Activated T-helper 9 cell treated with anti-CD3 and anti-CD28 coated beads, Interleukin-2, amount 50 U/mL, for 16 hours (primary cell): ENCODE measurements at places on chromosomes 11 and 22.

- DNase-seq: no peak
Measured at GRCh38 chr11:74276581-74276980, 34.9 kb downstream of the P4HA3 start.

DNA sequence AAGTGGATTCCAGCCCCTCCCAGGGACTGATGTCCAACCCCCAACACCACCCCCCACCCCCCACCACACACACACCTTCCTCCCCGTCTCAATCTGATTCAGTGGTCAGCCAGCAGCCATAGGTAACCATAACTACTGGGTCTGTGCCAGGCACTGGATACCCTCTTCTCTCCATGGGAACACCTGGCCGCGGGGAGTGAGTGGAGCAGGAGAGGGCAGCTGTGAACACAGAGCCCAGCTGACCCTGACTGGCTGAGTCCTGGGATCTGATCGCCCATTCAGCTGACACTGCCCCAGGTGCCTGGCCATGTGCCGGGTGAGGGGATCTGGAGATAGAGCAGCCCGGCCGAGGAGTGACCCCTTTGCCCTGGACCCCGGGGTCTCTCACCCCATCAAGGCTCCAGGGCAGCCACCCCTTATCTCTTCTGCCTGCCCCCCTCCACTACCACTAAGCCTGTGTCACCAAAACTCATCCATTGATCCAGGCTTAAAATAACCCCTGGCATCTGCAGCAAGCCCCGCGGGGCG lies 2.6 kb upstream of the SHISA8 start:
- DNase-seq: no peak

GRCh38 chr22:29069463-29069862 lies 3.4 kb upstream of the KREMEN1 start:
- no peak for DNase-seq

GRCh38 chr11:65641297-65642013 lies 3.6 kb downstream of the SIPA1 start:
- no peak for DNase-seq

GRCh38 chr22:32200752-32201151 lies 4.1 kb downstream of the RFPL2 start:
- no peak for DNase-seq

- no peak for DNase-seq
Measured at GRCh38 chr11:95360377-95361075, 129.5 kb upstream of the SESN3 start.

- DNase-seq: no peak
Measured at GRCh38 chr11:65496304-65497140, 2.3 kb upstream of the MALAT1 start.

DNA sequence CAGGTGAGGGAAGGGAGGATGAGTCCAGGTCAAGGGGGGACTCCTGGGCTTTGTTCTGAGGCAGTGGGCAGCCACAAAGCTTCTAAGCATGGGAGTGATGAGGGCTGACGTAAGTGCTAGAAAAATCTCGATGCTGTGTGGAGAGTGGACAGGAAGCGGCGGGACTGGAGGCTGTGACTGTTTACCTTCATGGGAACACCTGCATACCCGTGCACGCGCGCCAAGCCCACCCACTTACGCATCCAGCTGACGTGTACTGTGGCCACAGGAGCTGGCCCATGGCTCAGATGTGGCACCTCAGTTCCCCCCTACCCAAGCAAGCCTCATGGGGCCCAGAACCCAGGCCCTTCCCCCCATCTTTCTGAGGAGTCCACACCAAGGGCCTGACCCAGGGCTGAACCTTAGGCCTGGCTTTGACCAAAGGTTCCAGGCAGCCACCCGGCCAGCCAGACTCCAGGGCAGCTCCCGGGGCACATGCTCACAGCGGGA lies 14.0 kb downstream of the MYRF start:
- DNase-seq: no peak

GRCh38 chr11:47566149-47566698 lies 825 bp downstream of the PTPMT1 start:
- no peak for DNase-seq

- DNase-seq: no peak
Measured at GRCh38 chr11:57568330-57568766, 876 bp upstream of the UBE2L6 start.

DNA sequence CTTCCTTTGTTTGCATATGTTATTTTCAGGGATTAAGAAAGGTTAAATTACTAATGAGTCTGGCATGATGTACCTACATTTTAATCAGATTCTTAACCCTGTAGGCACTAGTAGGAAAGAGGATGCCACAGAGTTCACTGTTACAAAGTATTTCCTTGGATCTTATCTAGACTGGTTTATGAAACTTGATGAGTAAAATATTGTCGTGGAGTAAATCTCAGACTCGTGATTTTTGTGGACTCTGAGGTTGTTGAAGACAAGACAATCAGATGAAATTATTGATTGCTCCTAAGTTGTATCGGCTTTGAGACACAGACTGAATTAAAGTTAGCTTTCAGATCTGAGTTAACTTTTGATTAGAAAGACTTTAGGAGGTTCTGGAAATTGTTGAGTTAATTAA lies 6.0 kb downstream of the KMT2A start:
- DNase-seq: no peak

GRCh38 chr11:103499710-103500340 lies 390.6 kb downstream of the DYNC2H1 start:
- no peak for DNase-seq

GRCh38 chr11:47724041-47724729 lies 9.0 kb upstream of the AGBL2 start:
- no peak for DNase-seq

GRCh38 chr11:11036848-11037732 lies 179.2 kb upstream of the ZBED5 start:
- no peak for DNase-seq

DNA sequence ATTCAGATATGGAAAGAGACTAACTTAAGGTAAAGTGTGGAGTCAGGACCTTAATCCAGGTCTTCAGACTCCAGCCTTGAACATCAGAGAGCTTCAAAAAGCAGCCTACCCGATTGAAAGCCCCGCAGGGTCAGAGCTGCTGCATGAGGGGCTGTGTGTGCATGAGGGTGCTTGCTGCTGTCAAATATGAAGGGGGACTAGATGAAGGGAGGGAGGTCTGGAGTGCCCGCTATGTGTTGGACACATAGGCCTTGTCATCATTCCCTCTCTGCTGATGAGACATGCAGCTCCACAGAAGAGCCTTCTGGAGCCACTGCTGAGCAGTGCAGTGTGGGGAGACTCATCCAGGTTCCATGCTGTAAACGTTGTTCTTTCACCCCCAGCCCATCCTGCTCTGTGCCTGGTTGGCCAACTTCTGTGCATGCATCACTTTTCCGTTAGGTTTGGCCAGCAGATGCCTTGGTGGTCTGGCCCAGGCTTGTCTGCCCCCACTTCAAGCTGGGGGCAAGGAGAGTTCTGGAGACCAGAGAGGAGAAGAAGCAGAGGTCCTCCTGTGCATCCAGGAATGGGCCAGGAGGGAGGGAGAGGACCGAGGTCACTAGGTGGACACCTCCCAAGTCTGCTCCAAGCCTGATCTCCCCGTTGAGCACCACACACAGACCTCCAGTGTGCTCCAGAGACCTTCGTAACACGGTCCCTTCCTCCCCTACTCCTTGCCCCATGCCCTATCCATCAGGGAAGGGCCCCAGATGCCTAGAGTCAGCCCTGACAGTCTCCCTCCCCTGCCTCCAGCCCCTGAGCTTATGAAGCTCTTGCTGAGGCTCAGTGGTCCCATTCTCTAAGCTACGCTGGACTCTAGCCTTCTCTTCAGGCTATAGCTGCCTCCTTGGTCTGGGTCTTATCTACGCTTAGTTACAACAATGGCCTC lies 32.0 kb downstream of the LRRC32 start:
- no peak for DNase-seq

DNA sequence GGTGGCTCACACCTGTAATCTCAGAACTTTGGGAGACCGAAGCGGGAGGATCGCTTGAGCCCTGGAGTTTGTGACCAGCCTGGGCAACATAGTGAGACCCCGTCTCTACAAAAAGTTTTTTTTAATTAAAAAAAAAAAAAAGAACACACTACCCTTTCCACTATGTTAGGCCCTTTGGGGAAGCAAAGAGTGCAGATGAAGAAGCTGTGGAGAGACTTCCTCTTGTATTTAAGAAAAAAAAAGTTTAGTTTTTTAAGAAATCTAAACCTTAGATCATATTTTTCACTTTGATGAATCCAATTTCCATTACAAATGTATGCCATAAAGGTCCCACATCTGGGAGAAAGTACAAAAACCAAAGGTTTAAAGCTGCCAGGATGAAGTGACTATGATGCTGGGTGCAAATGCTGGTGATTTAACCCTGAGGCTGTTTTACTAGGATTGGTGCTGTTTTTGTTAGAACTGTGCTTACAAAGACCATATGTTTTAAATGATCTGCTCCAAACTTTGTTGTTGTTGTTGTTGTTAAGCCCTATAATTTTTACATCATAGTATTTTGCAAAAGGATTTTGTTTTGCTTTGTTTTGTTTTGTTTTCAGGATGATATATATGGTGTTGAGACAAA lies 28.9 kb upstream of the ACER3 start:
- no peak for DNase-seq

- no peak for DNase-seq
Measured at GRCh38 chr11:5550440-5551095, 2.2 kb upstream of the OR52H1 start.

DNA sequence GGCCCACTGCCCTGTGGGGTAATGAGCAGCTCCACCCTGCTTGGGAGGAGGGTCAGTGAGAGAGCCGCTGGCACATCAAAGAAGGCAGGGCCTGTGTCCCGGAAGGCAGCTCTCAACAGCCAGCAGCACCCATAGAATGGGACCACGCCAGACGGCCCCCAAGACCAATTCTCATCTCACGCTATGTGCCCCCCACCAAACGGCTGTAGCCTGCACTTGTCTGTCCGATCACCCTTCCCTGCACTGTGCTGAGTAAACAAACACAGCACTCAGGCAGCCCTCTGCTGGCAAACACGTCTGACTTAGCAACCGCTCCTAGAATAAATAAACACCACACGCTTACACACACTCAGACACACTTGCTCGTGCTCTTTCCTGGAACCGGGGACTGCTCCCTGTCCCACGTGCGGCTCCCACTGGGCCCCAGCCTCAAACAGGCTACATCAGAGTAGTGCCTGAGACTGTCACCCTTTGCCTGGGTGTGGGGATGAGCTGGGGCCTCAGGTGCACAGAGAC lies 53.2 kb upstream of the CDON start:
- no peak for DNase-seq

- DNase-seq: no peak
Measured at GRCh38 chr11:1371836-1372465, 17.8 kb upstream of the BRSK2 start.

- no peak for DNase-seq
Measured at GRCh38 chr22:40423310-40423688, 52.9 kb downstream of the SGSM3 start.

DNA sequence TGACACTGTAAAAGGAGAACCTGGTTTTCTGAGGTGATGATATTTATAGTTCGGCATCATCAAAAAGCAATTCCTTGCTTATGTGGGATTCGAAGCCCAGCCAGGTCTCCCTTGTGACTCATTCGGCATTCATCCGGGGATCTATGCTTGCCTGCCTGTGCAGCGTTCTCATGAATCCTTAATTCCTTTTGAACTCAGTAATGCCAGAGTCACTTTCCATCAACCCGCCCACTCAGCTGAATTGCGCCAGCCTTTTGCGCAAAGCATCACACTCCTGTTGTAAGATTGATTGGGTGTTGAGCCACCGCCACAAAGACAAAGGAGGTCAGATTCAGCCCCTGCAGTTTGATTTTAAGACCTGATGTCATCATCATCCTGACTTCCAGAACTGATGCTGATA lies 128.6 kb downstream of the SLC17A6 start:
- DNase-seq: no peak

DNA sequence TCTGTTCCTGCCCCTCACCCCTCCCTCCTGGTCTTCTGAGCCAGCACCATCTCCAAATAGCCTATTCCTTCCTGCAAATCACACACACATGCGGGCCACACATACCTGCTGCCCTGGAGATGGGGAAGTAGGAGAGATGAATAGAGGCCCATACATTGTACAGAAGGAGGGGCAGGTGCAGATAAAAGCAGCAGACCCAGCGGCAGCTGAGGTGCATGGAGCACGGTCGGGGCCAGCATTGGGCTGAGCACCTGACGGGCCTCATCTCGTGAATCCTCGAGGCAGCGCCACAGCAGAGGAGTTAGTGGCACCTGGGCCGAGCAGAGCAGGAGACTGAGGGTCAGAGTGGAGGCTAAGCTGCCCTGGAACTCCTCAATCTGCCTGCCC lies 941.8 kb downstream of the BRD1 start:
- DNase-seq: no peak

- no peak for DNase-seq
Measured at GRCh38 chr22:35638001-35638400, 10.2 kb upstream of the APOL6 start.

GRCh38 chr11:86558841-86559240 lies 113.6 kb downstream of the ME3 start:
- no peak for DNase-seq

DNA sequence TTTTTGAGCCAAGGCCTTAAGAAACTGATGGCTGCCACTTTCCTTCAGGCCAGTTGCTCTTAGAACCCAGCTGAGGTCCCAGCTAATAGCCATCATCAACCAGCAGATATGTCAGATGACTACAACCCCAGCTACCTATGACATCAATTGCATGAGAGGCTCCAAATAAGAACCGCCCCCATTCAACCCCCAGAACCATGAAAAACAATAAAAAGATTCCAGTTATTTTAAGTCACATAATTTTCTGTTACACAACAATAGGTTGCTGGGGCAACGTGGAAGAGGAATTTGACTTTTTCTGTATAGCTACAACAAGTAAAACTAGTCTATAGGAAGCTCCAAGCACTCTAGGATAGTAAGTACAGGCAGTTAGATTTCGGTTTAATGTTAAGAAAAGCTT lies 216.3 kb upstream of the MTNR1B start:
- DNase-seq: no peak

DNA sequence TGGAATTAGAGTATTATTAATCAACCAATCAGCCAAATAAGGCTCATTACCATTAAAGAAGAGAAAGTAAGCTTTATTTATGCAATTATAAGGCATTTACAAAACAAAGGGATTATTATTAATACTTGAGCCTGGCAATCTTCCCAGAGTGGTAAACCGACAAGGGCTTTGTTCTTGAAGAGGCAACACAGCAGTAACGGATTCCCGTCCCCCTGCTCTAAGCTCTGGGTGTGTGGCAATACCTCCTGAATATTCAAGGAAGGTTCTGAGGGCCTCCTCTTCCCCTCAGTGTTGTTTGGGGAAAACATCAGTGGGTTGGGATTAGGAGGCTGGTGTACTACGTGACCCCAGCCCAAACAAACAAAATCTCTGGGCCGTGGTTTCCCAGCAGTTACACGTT lies 176.5 kb downstream of the TENM4 start:
- DNase-seq: no peak
